ENCODE measurements at places on chromosomes 12 and 14. TPM values are rescaled to one million over a fixed set of nuclear protein-coding genes. Genes with fewer than 3 reads are reported as not detected.

HAL gene
- 1.2 TPM for total RNA-seq

OAS2 gene
- total RNA-seq, result 4.2 TPM

HNF1A gene
- not detected for total RNA-seq

MANSC4 gene
- total RNA-seq, result not detected

RCOR1 gene
- 16.7 TPM for total RNA-seq

FOXM1 gene
- total RNA-seq, result 3.5 TPM

SERPINA1 gene
- total RNA-seq, result not detected

ZFYVE26 gene
- total RNA-seq, result 26.7 TPM

PELI2 gene
- total RNA-seq, result 7.6 TPM
